ENCODE measurements at places on chromosomes 3 and 15.

GRCh38 chr3:185153861-185154629 is 1.2 kb upstream of the C3orf70 start:
- no peak for DNase-seq
- H3K27ac ChIP-seq = no peak overlapping the region
- no peak overlapping the region for H3K4me3 ChIP-seq
- peaks cover 13% of the 10 kb centered on the region for H3K27me3 ChIP-seq

DNA sequence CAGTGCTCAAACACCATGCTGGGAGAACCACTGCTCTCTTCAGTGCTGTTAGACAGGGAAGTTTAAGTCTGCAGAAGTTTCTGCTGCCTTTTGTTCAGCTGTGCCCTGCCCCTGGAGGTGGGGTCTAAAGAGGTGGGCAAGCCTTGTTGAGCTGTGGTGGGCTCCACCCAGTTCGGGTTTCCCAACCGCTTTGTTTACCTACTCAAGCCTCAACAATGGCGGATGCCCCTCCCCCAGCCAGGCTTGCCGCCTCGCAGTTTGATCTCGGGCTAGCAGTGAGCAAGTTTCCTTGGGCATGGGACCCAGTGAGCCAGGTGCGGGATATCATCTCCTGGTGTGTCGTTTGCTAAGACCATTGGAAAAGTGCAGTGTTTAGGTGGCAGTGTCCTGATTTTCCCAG is 670.2 kb upstream of the ALCAM start:
- no peaks in the 10 kb centered on the region for H3K27me3 ChIP-seq
- H3K36me3 ChIP-seq = no peaks in the 10 kb centered on the region

GRCh38 chr15:85142312-85142711 is 160.7 kb downstream of the PDE8A start:
- no peak for DNase-seq
- H3K27me3 ChIP-seq = no peaks in the 10 kb centered on the region
- H3K36me3 ChIP-seq = peaks cover 20% of the 10 kb centered on the region
- H3K27ac ChIP-seq = no peak overlapping the region

DNA sequence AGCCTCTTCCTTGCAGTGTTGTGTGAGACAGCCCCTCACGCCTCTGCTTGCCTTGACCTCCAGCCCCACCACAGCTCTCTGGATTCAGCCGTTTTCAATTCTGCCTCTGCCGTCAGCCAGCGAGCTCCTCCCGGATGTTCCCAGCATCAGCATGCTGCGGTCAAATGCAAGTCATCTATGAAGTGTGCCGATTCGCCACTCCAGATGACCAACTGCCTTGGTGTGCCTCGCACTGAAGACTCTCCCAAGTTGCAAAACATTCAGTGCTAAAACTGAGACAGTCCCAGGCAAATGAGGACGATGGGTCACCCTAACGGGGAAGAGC is 30.6 kb upstream of the RASA2 start:
- DNase-seq = no peak
- no peak overlapping the region for H3K4me3 ChIP-seq
- no peaks in the 10 kb centered on the region for H3K27me3 ChIP-seq
- no peaks in the 10 kb centered on the region for H3K36me3 ChIP-seq
- no peak overlapping the region for H3K27ac ChIP-seq
- no peaks in the 10 kb centered on the region for H3K4me1 ChIP-seq

DNA sequence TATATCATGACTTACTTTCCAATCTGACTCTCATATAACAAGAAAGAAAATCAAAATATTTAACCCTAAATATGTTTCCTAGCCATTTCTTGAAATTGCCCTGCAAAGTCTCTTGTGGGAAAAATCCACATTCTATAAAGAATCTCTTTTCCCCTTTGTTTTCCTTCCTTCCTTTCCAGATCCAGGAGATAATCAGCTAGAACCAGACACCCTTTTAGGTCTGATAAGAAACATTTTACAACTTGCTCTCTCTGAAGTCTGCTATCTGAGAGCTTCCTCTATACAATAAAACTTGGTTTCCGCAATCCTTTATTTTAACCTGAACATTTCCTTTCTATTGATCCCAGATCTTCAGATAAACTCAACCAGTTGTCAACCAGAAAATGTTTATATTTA is 100.5 kb upstream of the RNU6-1 start:
- no peaks in the 10 kb centered on the region for H3K27me3 ChIP-seq
- no peaks in the 10 kb centered on the region for H3K4me1 ChIP-seq
- no peaks in the 10 kb centered on the region for H3K36me3 ChIP-seq

GRCh38 chr3:42712688-42713372 is 10.2 kb upstream of the HHATL start:
- H3K4me1 ChIP-seq = no peaks in the 10 kb centered on the region
- DNase-seq = no peak
- no peak overlapping the region for H3K27ac ChIP-seq
- no peaks in the 10 kb centered on the region for H3K27me3 ChIP-seq
- H3K4me3 ChIP-seq = no peak overlapping the region

DNA sequence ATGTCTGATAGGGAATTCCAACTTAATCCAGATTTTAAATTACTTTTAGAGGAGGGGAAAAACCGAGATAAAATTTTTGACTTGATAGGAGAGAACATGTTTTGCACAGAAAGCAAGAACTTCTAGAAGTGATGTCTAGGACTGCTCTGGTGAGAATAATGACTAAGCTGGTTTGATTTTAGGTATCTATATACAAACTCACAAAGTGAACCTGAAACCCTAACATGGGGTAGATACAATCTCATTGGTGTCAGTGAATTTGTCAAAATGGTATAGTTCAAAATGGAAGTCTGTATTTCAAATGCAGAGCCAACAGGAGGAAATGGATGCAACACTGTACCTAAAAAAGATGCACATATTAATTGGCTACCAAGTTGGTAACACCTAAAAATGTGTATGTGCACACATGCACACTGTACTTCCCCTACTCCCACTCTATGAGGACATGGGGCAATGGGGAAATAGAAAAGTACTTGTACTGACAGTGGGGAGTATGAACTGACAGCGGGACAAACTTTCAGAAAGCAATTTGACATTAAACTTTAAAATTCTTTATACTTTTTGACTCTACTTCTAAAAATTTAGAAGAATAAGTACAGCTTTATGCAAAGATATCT is 53.0 kb downstream of the NR1I2 start:
- H3K4me1 ChIP-seq = no peaks in the 10 kb centered on the region
- no peaks in the 10 kb centered on the region for H3K27me3 ChIP-seq
- no peak for DNase-seq

GRCh38 chr3:53725387-53725995 is 120.7 kb downstream of the CHDH start:
- DNase-seq = no peak
- H3K27ac ChIP-seq = no peak overlapping the region
- H3K27me3 ChIP-seq = no peaks in the 10 kb centered on the region
- H3K4me1 ChIP-seq = no peaks in the 10 kb centered on the region

DNA sequence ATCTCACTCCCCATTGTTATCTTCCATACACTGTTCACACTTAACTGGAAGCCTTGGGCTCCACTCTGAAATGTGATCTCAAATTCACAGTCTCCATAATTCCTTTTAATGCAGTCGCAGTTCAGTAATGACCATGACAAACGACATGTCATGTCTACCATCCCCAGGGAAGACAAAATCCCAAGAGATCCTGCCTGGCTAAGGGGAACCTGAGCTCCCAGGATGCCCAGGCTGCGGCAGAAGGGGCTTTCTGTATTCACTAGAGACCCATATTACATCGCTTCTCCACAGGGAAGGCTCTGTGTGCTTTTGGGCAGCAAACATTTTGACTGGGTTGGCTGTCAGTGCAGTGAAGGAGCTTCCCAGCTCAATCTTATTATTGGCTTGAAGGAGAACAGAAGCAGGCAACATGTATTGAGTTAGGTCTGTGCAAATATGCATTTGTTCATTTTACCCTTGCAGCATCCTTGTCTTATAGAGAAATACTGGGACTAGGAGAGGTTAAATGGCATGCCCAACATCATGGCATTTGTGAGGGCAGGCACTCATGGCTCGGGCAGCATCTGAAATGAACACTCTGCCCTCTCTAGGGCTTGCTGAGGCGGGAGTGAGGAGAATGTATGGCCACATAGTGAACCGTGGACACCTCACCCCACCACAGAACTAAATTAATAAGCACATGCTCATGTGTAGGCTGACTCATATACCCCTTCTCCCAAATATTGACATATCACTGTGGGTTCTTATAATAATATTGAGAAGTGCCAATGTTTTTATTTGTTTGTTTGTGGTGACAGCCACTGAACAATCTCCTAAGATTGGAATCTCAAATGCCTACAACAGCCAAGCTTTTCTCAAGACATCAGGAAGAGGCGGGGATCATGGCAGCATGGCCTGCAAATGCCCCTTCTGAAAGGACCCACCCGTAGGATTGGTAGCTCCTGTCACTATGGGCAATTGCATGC is 141.6 kb upstream of the FOXB1 start:
- H3K4me3 ChIP-seq = no peak overlapping the region
- no peaks in the 10 kb centered on the region for H3K27me3 ChIP-seq
- H3K36me3 ChIP-seq = no peaks in the 10 kb centered on the region
- no peak for DNase-seq

DNA sequence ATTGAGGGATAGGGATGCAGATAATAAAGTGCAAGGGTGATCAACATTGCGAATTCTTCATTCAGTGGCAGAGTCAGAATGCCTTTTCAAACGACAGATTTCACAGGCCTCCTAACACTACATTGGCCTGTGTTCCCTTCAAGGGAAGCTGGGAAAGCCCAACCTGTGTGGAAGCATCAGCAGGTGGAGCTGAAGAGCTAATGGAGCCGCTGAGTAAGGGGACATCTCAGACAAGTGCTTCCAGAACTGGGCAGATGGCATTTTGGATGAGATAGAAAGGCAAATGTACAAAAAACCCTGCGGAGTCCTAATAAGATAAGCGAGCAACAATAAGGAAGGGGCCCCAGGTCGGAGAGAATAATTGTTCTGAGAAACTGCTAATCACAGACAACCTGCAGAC is 8.5 kb upstream of the SLC24A5 start:
- no peaks in the 10 kb centered on the region for H3K4me1 ChIP-seq
- DNase-seq = no peak
- no peak overlapping the region for H3K27ac ChIP-seq
- H3K36me3 ChIP-seq = no peaks in the 10 kb centered on the region
- no peak overlapping the region for H3K4me3 ChIP-seq

- H3K27ac ChIP-seq = no peak overlapping the region
- H3K4me3 ChIP-seq = no peak overlapping the region
- no peak for DNase-seq
- H3K36me3 ChIP-seq = no peaks in the 10 kb centered on the region
- no peaks in the 10 kb centered on the region for H3K4me1 ChIP-seq
These were observed 47.7 kb downstream of the LMCD1 start for GRCh38 chr3:8549354-8549753.

DNA sequence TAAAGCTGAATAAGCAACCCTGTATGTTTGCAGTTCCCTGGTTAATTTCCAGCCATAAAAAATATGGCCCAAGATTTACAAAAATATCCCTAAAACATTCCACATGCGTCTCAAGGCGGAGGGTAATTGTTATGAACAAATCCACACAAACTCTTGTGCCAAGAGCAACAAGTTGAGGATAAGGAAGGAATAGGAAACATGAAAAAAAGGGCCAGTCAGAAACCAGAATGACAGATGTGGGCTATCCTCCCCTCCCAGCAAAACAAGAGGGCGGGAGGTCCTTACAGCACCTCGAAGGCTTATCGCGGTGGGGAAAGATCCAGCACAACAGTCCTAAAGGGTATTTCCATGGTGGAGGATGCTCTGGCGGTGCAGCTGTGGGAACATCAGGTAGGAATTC is 155.6 kb upstream of the HES1 start:
- no peak overlapping the region for H3K27ac ChIP-seq
- no peak overlapping the region for H3K4me3 ChIP-seq
- H3K4me1 ChIP-seq = no peaks in the 10 kb centered on the region

DNA sequence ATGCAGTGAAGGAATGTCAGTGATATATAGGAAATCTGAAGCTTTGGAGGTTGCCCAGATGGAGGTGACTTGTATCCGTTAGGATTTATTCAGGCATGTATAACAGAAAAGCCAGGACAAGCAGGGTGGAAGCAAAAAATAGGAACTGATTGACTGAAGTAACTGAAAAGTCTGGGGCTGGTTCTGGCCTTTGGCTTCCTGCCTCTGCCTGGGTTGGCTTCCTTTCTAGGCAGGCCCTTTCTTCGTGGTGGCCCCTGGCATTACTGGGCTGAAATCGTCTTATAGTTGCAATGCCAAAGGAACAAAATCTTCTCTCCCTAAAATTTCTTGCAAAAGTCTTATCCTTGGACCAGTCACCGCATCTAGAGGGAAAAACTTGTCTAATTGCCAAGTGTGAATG is 386.1 kb downstream of the PTPRG start:
- H3K27ac ChIP-seq = no peak overlapping the region
- H3K4me1 ChIP-seq = no peaks in the 10 kb centered on the region
- no peaks in the 10 kb centered on the region for H3K36me3 ChIP-seq
- H3K27me3 ChIP-seq = no peaks in the 10 kb centered on the region

DNA sequence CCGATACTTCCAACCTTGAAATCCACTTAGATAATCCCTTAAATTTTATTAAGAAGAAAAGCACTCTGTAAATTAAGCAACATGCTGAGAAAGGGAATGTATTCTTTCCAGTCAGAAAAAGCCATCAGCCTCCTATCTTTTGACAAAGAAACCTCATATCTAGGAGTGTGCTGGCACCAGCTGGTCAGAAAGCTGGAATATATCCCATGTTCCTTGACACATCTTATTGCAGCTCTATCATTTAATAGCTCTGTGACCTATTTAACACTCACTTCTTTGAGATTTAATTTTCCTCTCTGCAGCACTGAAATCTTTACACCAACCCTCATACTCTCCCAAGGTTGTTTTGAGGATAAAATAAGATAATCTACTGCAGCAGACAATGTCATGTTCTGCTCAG is 30.4 kb upstream of the CAPN7 start:
- no peaks in the 10 kb centered on the region for H3K4me1 ChIP-seq
- no peaks in the 10 kb centered on the region for H3K36me3 ChIP-seq
- no peak overlapping the region for H3K4me3 ChIP-seq

GRCh38 chr3:41370307-41370706 is 171.0 kb downstream of the CTNNB1 start:
- H3K4me3 ChIP-seq = no peak overlapping the region
- H3K27me3 ChIP-seq = no peaks in the 10 kb centered on the region
- no peak overlapping the region for H3K27ac ChIP-seq
- no peaks in the 10 kb centered on the region for H3K4me1 ChIP-seq
- no peaks in the 10 kb centered on the region for H3K36me3 ChIP-seq
- no peak for DNase-seq

GRCh38 chr3:57017459-57017845 is 43.0 kb upstream of the SPATA12 start:
- H3K4me3 ChIP-seq = no peak overlapping the region
- H3K27me3 ChIP-seq = no peaks in the 10 kb centered on the region
- H3K27ac ChIP-seq = no peak overlapping the region
- no peaks in the 10 kb centered on the region for H3K4me1 ChIP-seq
- DNase-seq = no peak

Data from effector memory CD4-positive, alpha-beta T cell (primary cell).